Amygdala (tissue), 56 donors: ENCODE measurements at places on chromosomes 2 and 18.

- DNase-seq: no peak
Measured at GRCh38 chr2:188813315-188813714, 160.9 kb upstream of the COL3A1 start.

GRCh38 chr2:236824836-236825235 is 255.2 kb downstream of the ACKR3 start:
- DNase-seq: no peak

DNA sequence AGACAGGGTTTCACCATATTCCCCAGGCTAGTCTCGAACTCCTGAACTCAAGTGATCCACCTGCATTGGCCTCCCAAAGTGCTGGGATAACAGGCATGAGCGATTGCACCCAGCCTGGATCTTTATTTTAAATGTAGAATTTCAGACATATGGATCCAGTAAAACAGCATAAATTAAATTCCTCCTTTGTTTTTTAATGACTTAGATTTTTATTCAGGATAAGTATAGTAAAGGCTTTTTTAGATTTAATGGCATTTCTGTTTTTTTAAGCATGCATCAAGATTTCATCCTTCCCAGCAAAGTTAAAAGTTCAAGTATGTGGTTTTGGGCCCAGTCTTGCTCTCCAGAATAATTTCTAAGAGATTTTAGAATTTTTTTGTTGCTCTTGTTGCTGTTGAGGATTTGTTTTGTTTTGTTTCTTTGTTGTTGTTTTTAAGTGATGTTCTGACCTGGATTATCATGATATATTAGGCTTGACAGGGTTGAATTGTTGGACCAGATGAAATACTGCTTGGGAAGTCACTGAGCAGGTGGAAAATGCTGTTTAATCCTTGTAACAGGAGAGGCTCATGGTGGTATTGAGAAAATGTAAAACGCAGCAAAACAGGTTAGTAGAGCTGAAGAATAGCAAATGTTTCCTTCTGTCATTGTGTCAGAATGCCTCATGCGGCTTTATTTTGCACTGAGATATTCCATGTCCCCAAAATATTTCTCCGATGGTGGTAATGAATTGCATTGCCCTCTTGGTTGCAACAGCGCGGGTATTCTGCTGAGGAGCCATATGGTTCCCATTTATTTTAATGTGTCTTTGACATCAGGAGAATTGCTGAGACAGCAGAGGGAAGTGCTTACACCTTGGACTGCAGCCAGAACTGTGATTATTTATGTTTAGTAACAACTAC is 147.9 kb downstream of the GALNT3 start:
- no peak for DNase-seq

DNA sequence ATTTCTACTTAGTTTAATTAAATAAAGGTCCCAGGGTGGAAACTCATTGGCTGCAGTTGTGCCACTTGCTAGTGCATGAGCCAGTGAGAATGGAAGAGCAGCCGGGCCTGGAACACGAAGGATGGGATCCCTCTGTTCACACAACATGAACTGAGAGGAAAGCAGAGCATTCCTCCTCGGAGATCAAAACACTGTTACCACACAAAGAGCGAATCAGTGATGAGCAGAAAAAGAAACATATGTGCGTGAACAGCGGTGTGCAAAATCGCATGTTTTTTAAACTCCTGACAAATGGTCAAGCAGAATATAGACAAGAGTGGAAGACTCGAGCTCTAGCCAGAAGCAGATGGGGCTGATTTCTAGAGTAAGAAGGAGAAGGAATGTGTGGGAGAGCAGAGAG is 28.4 kb upstream of the ANKRD44 start:
- no peak for DNase-seq

DNA sequence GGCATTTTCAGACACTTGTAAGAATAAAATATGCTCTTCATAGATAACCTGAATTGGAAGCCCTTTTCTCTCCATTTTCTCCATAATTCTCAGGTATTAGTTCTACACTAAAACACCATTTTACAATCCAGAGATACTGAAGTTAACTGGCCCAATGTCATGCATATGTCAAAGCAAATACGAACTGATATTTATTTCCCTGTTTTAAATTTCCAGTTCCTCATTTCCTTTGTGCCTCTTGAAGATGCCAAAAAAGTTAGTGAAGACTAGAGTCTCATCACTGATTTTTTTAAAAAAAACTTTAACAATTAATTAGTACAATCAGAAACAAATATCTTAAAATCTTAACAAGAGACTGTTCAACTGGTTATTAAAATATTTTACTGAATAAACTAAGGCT is 52.8 kb upstream of the ITGB6 start:
- no peak for DNase-seq

DNA sequence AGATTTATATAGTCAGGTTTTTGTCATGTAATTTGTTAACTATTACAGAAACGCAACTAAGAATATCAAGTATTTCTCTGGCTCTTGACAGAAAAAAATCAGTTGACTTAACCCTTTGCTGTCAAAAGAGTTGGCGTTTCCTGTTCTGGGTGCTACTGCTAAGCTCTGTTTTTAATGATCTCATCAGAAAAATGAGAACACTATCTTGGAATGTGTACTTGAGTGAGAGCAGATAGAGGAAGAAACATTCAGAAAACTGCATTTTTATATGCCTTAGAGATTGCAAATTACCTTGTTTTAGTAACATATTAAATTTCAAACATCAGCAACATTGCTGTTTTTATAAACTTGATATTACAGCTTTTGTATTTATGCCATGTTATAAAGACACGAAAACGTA is 297.9 kb downstream of the RDH14 start:
- DNase-seq: no peak

- DNase-seq: no peak
Measured at GRCh38 chr2:53475321-53475720, 292.3 kb upstream of the CHAC2 start.

DNA sequence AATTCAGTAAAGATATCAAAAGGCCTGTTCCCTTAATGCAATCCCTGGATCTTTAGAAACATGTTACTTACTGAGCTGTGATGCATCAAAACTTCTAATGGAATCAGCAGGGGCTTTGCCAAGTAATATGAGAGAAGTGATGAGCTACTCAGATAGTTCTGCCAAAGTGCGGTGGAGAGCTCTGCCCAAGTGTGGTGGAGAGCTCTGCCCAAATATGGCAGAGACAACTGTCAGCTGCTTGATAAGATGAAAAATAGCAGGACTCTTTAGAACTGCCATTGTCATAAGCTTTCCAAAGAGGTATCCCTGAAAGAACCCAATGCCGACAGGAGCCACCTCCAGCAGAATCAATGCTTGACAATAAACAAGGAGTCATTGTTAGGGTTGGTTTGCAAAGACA is 167.9 kb upstream of the SLC39A10 start:
- no peak for DNase-seq

- DNase-seq: no peak
Measured at GRCh38 chr18:48578289-48578688, 39.5 kb downstream of the CTIF start.

DNA sequence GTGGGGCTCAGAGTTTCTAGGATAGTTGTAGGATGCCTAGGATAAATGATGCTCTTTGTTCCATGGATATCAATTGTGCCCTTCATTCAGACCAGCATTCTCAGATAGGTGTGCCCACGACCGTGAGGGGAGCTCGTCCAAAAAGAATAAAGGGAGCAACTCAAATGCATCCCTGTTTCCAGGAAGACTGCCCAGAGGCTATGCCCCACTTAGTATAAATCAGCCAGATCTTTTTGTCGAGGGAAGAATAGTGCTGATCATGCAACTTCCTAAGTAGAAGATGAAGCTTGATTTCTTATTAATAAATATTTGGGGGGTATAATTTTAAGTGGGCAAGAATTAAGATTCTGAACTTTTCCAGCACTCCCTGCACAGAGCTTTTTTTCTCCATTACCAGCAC is 450.2 kb downstream of the ARHGAP15 start:
- DNase-seq: no peak

DNA sequence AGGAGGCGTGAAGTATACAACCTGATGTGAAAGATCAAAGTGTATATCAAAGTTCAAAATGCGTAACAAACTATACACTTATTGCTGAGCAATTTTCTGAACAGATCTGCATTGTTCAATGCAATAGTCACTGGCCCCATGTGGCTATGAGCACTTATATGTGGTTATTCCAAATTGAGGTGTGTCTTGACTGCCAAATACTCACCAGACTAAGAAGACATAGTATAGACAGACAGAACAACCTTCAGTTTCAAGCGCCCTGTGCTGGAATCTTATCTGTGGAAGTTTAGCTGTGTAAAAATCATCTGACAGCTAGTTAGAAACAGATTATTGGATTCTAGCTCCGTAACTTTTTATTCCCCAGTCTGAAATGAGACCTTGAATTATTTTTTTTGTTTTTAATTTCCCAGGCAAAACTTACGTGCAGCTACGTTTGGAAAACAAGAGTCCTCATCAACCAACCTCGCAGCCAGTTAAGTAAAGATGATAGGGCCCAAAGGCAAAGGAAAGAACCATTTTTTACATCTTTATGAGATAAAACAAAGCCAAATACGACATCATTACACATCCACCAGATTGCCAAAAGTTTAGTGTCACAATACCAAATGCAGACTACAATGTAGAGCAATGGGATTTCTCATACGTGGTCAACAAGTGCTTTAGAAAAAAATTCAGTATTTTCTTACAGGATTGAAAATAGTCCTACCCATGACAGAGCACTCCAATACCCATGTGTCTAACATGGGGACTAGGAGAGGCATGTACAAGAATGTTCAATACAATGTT is 37.2 kb downstream of the MBOAT2 start:
- DNase-seq: no peak

DNA sequence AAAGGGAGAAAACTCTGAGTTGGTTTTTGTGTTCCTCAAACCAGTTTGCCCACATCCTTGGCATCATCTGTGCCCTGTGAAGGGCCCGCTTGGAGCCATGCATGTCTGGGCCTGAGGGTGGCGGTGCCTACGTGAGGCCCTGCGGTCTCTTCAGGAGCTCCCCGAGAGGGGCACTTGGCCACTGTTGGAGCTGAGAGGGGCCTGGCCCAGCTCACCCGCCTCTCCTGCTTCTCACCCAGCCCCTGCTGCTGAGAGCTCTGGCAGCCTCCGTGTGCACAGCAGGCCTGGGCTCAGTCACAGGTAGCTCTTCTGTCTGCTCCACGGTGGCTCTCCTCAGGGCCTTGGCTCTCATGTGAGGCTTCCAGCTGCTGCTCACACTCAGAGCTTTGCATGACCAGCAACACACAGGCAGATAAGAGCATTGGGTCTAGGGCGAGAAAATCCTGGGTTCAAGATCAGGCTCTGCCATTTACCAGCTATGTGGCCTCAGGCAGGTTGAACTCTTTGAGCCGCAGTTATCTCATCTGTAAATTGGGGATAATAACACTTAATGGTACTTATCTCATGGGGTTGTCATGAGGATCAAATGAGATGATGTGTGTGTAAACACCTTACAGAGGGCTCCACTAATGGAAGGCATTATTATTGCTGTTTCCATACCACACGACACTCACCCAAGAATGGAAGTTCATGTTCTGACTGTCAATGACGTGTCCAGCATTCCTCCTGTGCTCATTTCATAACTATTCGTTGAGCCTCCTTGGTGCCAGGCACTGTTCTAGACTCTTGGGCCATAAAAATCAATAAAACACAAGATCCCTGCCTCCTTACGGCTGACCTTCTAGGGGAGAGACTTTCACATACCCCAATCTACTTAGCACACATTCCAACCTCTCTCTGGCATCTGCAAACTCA is 41.6 kb upstream of the PLB1 start:
- DNase-seq: no peak

- DNase-seq: no peak
Measured at GRCh38 chr2:6845903-6846302, 19.8 kb downstream of the CMPK2 start.

GRCh38 chr2:122734766-122735424 is 979.4 kb downstream of the TSN start:
- no peak for DNase-seq

DNA sequence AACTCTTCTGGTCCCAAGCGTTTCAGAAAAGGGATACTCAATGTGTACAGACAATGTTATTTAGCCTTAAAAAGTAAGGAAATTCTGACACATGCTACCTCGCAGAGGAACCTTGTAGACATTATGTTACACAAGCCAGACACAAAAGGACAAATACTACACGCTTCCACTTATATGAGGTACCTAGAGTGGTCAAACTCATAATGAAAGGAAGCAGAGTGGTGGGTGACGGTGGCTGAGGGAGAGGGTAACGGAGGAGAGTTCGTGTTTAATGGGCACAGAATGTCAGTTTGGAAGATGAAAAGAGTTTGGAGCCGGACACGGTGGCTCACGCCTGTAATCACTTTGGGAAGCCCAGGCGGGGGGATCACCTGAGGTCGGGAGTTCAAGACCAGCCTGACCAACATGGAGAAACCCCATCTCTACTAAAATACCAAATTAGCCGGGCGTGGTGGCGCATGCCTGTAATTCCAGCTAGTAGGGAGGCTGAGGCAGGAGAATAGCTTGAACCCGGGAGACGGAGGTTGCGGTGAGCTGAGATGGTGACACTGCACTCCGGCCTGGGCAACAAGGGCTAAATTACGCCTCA is 1.4 kb downstream of the MCM6 start:
- no peak for DNase-seq

- no peak for DNase-seq
Measured at GRCh38 chr2:45172760-45173392, 163.6 kb upstream of the SIX2 start.

GRCh38 chr2:73282924-73283544 is 1.2 kb downstream of the FBXO41 start:
- DNase-seq: no peak

GRCh38 chr2:96924775-96925747 is 55.2 kb upstream of the SEMA4C start:
- no peak for DNase-seq

GRCh38 chr2:157805519-157805918 is 70.6 kb downstream of the ACVR1 start:
- no peak for DNase-seq

GRCh38 chr2:100470898-100471514 is 724 bp downstream of the NMS start:
- DNase-seq: no peak

DNA sequence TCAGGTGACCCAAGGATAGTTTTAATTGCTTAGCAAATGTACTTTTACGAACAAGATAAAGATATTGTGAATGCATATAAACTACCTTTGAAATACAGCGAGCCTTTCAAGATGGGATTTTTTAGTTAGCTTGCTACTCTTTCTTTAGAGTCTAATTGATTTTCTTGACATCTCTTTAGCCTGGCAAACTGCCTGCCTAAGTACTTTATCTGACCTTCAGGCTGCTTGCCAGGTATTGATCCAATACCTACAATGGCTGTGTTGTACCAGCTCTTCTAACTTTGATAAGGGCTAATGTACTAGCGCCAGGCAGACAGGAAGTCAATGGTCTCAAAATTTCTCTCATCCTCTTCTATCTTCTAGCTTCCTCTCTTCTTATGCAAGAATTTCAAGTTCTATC is 414.4 kb upstream of the ACVR2A start:
- no peak for DNase-seq

- DNase-seq: no peak
Measured at GRCh38 chr18:70149616-70150301, 55.7 kb downstream of the RTTN start.

- no peak for DNase-seq
Measured at GRCh38 chr18:3560755-3561154, 110.8 kb downstream of the TGIF1 start.
